ENCODE measurements at places on chromosomes 16 and 17. TPM values are rescaled to one million over a fixed set of nuclear protein-coding genes. Genes with fewer than 3 reads are reported as not detected.

GRCh38 chr17:74288785-74289184, 14.8 kb downstream of the DNAI2 start:
- peak overlapping the region; percentile 26 for H3K27ac ChIP-seq
- H3K36me3 ChIP-seq = no peaks in the 10 kb centered on the region
- no peaks in the 10 kb centered on the region for H3K27me3 ChIP-seq

- DNase-seq = peak; percentile 36
- peaks cover 46% of the 10 kb centered on the region for H3K36me3 ChIP-seq
- H3K4me1 ChIP-seq = peaks cover 57% of the 10 kb centered on the region
- H3K27ac ChIP-seq = peak overlapping the region; percentile 81
- no peak overlapping the region for H3K4me3 ChIP-seq
- no peaks in the 10 kb centered on the region for H3K27me3 ChIP-seq
Measured at GRCh38 chr17:78173097-78173715, 4.8 kb downstream of the SYNGR2 start.

- H3K4me3 ChIP-seq = no peak overlapping the region
- H3K27me3 ChIP-seq = no peaks in the 10 kb centered on the region
- DNase-seq = peak; percentile 57
- H3K27ac ChIP-seq = no peak overlapping the region
- H3K36me3 ChIP-seq = peaks cover 2% of the 10 kb centered on the region
Measured at GRCh38 chr17:50079334-50080095, 15.6 kb upstream of the PDK2 start.

DNA sequence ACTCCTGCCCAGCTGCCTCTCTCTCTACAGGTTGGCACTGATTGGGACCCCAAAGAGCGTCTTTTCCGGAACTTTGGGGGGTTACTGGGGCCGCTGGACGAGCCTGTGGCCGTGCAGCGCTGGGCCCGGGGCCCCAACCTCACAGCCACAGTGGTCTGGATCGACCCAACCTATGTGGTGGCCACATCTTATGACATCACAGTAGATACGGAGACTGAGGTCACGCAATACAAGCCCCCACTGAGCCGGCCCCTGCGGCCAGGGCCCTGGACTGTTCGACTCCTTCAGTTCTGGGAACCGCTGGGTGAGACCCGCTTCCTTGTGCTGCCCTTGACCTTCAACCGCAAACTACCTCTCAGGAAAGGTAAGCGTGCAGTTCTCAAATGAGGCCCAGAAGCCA, 12.3 kb downstream of the XYLT2 start:
- no peak for DNase-seq
- peaks cover 8% of the 10 kb centered on the region for H3K4me1 ChIP-seq
- H3K4me3 ChIP-seq = no peak overlapping the region
- H3K27me3 ChIP-seq = no peaks in the 10 kb centered on the region
- H3K27ac ChIP-seq = no peak overlapping the region
- peaks cover 23% of the 10 kb centered on the region for H3K36me3 ChIP-seq

- no peaks in the 10 kb centered on the region for H3K4me1 ChIP-seq
- DNase-seq = no peak
- no peaks in the 10 kb centered on the region for H3K36me3 ChIP-seq
- no peak overlapping the region for H3K4me3 ChIP-seq
- H3K27me3 ChIP-seq = peaks cover 2% of the 10 kb centered on the region
Measured at GRCh38 chr16:76488065-76488417, 210.8 kb downstream of the CNTNAP4 start.

GRCh38 chr17:37744633-37744927, 279 bp downstream of the HNF1B start:
- H3K27ac ChIP-seq = no peak overlapping the region
- no peaks in the 10 kb centered on the region for H3K36me3 ChIP-seq
- no peak for DNase-seq
- peaks cover 65% of the 10 kb centered on the region for H3K27me3 ChIP-seq
- peaks cover 19% of the 10 kb centered on the region for H3K4me1 ChIP-seq

- H3K27ac ChIP-seq = no peak overlapping the region
- H3K36me3 ChIP-seq = no peaks in the 10 kb centered on the region
- H3K4me3 ChIP-seq = no peak overlapping the region
- H3K27me3 ChIP-seq = peaks cover 6% of the 10 kb centered on the region
Measured at GRCh38 chr16:2815299-2815771, 1.7 kb upstream of the PRSS21 start.

DNA sequence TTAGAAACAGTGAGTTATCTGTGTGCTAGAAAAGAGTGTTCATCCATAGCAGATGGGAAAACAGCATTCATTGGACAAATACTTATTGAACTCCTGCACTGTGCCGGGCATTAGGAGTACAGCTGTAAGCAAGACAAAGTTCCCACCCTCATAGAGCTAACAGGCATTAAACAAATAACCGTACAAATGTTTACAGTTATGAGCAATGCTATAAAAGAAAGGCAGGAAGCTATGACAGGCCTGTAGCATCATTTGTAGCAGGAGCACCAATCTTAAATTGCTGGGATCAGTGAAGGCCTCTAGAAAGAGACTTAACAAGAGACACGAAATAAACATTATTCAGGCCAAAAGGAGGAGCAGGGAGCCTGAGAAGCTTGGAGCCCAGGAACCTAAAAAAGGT, 15.6 kb downstream of the SDR42E1 start:
- H3K36me3 ChIP-seq = peaks cover 16% of the 10 kb centered on the region
- no peak overlapping the region for H3K27ac ChIP-seq
- DNase-seq = no peak
- H3K4me1 ChIP-seq = no peaks in the 10 kb centered on the region

- no peak overlapping the region for H3K4me3 ChIP-seq
- peaks cover 1% of the 10 kb centered on the region for H3K27me3 ChIP-seq
- no peaks in the 10 kb centered on the region for H3K4me1 ChIP-seq
- DNase-seq = no peak
- no peaks in the 10 kb centered on the region for H3K36me3 ChIP-seq
- H3K27ac ChIP-seq = no peak overlapping the region
Measured at GRCh38 chr16:21702276-21702675, 38.5 kb downstream of the OTOA start.

GRCh38 chr16:17461951-17462729, 8.6 kb downstream of the XYLT1 start:
- H3K4me1 ChIP-seq = peaks cover 38% of the 10 kb centered on the region
- H3K36me3 ChIP-seq = peaks cover 3% of the 10 kb centered on the region
- H3K27ac ChIP-seq = no peak overlapping the region
- H3K4me3 ChIP-seq = no peak overlapping the region
- H3K27me3 ChIP-seq = no peaks in the 10 kb centered on the region
- no peak for DNase-seq

DNA sequence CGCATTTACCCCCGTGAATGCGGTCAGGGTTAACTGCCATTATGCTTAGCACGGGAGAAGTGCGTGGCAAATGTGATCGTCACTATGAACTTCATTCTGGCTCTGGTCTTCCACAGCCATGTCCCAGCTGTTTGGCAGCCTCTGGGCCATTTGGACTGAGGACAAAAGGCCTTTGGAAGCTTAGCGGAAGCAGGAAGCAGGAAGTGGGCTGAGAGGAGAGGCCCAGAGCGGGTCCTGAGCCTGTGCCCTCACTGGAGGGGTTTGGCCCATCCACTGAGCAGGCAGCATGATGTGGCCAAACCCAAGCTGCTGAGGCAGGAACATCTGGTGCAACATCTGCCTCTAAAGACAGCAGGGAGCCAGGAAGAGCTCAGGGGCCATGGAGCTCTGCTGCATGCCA, 345.9 kb downstream of the C16orf95 start:
- no peaks in the 10 kb centered on the region for H3K4me1 ChIP-seq
- DNase-seq = no peak
- no peaks in the 10 kb centered on the region for H3K36me3 ChIP-seq
- H3K27me3 ChIP-seq = peaks cover 2% of the 10 kb centered on the region

DNA sequence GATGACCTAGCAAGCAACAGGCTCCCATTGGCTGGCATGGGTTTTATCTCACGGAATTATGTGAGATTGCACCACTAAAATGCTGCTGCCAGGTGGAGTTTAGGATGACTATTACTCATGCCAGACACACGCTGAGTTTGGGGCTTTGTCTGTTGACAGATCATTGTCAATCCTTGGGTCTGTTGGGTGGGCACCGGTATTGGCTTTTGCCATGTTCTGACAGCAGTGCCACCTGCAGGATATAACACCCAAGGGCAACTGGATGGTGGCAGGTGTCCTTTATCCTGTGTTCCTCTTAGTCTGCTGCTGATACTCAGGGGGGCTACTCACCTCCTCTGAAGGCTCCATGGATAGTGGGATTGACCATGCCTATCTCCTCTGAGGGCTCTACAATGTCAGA, 221.6 kb upstream of the DYNLRB2 start:
- no peaks in the 10 kb centered on the region for H3K36me3 ChIP-seq
- no peak overlapping the region for H3K4me3 ChIP-seq
- no peaks in the 10 kb centered on the region for H3K4me1 ChIP-seq

DNA sequence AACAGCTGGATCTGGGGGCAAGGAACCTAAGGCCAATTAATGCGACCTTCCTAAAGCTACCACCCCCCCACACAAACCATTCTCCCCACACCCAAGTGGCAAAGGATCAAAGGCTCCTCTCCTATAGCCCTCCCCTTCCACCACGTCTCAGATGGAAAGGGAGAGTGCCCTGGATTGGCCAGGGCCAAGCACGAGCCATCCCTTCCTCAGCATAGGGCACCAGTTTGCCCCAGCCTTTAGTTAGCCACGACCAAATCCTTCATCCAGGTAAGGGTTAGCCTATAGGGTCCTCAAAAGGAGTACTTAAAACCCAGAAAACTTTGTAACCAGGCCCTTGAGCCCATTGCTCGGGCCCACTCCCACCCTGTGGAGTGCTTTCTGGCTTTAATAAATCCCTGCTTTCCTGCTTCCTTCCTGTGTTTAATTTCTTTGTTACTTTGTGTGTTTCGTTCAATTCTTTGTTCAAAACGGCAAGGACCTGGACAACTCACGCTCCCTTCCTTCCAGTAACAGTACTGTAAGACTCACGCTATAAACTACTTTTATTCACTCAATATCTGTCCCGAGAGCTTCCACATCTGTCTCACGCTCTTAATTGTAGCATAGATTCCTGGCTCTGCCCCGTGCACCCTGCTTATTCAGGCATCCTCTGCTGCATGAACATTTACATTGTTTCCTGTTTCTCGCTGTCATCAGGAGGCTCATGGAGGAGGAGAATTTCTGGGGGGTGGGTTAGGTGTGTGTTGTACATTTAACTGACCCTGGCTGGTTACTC, 62.3 kb downstream of the TNFRSF13B start:
- H3K36me3 ChIP-seq = no peaks in the 10 kb centered on the region
- H3K27ac ChIP-seq = no peak overlapping the region
- DNase-seq = no peak
- no peak overlapping the region for H3K4me3 ChIP-seq
- peaks cover 11% of the 10 kb centered on the region for H3K27me3 ChIP-seq

GRCh38 chr16:82598771-82599170, 28.0 kb upstream of the CDH13 start:
- H3K27ac ChIP-seq = no peak overlapping the region
- no peak for DNase-seq
- H3K4me3 ChIP-seq = no peak overlapping the region

GRCh38 chr16:70476272-70477020, 22.1 kb downstream of the FCSK start:
- H3K27ac ChIP-seq = peak overlapping the region; percentile 89
- peak overlapping the region; percentile 5 for H3K4me3 ChIP-seq

- no peaks in the 10 kb centered on the region for H3K36me3 ChIP-seq
- DNase-seq = no peak
- H3K27me3 ChIP-seq = no peaks in the 10 kb centered on the region
- no peak overlapping the region for H3K4me3 ChIP-seq
- no peak overlapping the region for H3K27ac ChIP-seq
Measured at GRCh38 chr16:4321286-4322120, 5.6 kb downstream of the GLIS2 start.

GRCh38 chr17:50266384-50267073, 7.7 kb upstream of the TMEM92 start:
- H3K4me3 ChIP-seq = no peak overlapping the region
- H3K36me3 ChIP-seq = no peaks in the 10 kb centered on the region
- peaks cover 2% of the 10 kb centered on the region for H3K27me3 ChIP-seq
- no peak for DNase-seq

DNA sequence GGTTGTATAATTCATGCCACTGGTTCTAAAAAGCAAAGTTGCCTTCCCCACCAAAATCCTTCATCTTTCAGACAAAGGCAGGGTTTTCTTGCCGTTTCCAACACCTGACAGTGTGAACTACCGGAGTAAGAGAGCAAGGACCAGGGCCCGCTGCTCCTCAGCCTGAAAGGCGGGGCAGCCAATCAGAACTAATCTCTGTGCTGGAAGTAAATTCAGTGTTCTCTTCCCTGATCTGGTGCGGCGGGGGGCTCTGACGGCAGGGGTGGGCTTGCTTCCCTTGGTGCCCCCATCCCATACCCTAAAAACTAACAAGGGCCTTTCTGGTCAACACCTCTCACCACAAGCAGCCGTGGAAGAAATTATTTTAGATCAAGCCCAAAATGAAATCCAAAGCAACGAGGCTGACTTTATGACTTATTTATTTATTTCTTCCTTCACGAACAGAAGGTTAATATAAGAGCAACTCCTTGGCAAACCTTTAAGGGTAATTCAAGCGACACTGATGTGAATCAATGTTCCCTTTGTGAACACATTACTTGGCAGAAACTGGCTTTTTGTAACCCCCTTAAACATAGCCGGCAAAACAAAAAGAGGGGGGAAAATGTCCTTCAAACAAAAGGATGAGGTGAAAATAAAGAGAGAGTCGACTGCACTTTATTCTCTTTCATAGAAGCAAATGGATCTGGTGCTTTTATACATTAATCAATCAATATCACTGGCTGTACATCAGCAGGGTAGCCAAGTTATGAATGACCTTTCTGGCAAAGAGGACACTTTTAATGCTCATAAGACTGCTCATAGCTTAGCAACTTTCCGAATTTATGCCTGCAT, 189.9 kb downstream of the ZFHX3 start:
- no peak overlapping the region for H3K4me3 ChIP-seq
- H3K27ac ChIP-seq = no peak overlapping the region
- DNase-seq = no peak
- H3K36me3 ChIP-seq = no peaks in the 10 kb centered on the region

GRCh38 chr17:19361326-19361725, 1.2 kb downstream of the B9D1 start:
- H3K36me3 ChIP-seq = peaks cover 2% of the 10 kb centered on the region
- peak overlapping the region; percentile 44 for H3K4me3 ChIP-seq
- peaks cover 4% of the 10 kb centered on the region for H3K27me3 ChIP-seq
- no peak overlapping the region for H3K27ac ChIP-seq
- DNase-seq = no peak

- peaks cover 71% of the 10 kb centered on the region for H3K4me1 ChIP-seq
- no peaks in the 10 kb centered on the region for H3K27me3 ChIP-seq
- peak overlapping the region; percentile 97 for H3K27ac ChIP-seq
Measured at GRCh38 chr17:80254396-80255251, 6.0 kb upstream of the RNF213 start.

Gene SEPTIN12
- total RNA-seq = not detected

Gene NGFR
- 0.46 TPM for total RNA-seq

Gene RARA
- 40.2 TPM for total RNA-seq

Gene MRPL45
- 57.4 TPM for total RNA-seq

Gene EIF3C
- 952 TPM for total RNA-seq

Gene COIL
- 21.3 TPM for total RNA-seq

Gene TEKT3
- total RNA-seq = not detected

Gene HYDIN
- total RNA-seq = not detected

Gene SLC7A6
- total RNA-seq = 55.7 TPM

Gene HEATR9
- total RNA-seq = not detected

Gene SALL1
- total RNA-seq = not detected

Data from activated CD4-positive, alpha-beta T cell treated with anti-CD3 and anti-CD28 coated beads for 36 hours (primary cell).